ENCODE measurements at places on chromosomes 13 and 19.

- no peak for DNase-seq
Measured at GRCh38 chr13:100534911-100535310, 53.7 kb downstream of the GGACT start.

DNA sequence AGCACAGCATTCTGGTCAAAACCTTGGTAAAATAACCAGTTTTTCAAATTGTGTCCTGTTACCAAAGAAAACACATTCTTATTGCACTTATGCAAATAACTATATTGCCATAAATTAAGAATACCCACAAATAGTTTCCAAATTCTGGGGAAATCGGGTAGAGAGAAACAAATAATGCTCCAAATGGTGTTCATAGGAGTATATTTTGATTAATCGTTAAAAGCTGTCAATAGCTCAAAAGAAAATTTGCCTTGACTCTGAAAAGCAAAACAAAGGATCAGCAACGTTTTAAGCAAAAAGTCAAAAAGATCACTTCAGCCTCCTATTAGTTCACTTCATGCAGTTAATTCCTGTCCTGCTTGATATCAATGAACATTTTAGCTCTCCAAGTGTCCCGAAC is 22.2 kb upstream of the CEACAM21 start:
- DNase-seq, result no peak

DNA sequence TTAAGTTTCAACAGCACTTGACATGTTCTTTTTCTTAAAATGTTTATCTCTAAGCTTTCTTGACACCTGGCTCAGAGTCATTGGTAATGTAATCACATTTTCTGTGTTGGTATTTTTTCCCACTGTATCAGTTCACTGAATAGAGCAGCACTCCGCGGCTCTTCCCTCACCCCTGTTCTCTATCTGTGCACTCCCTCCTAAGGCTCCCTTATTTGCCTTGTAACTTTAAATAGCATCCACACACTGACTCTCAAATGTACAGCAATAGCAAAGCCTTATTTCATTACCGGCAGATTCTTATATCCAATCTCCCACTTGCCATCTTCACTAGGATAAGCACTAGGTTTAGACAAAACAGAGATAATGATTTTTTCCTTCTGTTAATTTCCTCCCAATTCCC is 935.5 kb upstream of the SLC10A2 start:
- DNase-seq, result no peak

- no peak for DNase-seq
Measured at GRCh38 chr19:58466089-58466759, 656 bp upstream of the ZNF324 start.

GRCh38 chr13:44174769-44175425 is 198.7 kb upstream of the SERP2 start:
- no peak for DNase-seq

GRCh38 chr13:73740666-73741065 is 393.5 kb downstream of the KLF12 start:
- no peak for DNase-seq

GRCh38 chr19:55253842-55254624 is 4.8 kb downstream of the PPP6R1 start:
- DNase-seq, result no peak

DNA sequence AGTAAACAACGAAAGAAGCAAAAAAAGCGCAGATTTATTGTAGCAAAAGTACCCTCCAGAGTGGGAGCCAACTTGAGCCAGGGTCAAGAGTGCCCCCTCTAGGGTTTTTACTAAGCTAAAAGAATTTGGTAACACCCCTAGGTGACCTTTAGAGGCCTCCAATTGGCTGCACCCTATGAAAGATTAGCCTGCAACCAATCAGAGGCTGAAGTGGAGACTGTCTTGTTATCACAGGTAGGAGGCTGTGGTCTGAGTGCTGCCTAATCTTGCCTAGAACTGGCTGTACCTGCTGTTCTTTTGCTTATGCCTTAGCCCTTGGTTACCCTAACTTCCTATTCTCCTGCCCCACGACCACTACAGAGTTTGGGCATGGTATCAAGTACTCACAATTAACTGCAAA is 38.3 kb downstream of the ANKRD10 start:
- DNase-seq, result no peak

DNA sequence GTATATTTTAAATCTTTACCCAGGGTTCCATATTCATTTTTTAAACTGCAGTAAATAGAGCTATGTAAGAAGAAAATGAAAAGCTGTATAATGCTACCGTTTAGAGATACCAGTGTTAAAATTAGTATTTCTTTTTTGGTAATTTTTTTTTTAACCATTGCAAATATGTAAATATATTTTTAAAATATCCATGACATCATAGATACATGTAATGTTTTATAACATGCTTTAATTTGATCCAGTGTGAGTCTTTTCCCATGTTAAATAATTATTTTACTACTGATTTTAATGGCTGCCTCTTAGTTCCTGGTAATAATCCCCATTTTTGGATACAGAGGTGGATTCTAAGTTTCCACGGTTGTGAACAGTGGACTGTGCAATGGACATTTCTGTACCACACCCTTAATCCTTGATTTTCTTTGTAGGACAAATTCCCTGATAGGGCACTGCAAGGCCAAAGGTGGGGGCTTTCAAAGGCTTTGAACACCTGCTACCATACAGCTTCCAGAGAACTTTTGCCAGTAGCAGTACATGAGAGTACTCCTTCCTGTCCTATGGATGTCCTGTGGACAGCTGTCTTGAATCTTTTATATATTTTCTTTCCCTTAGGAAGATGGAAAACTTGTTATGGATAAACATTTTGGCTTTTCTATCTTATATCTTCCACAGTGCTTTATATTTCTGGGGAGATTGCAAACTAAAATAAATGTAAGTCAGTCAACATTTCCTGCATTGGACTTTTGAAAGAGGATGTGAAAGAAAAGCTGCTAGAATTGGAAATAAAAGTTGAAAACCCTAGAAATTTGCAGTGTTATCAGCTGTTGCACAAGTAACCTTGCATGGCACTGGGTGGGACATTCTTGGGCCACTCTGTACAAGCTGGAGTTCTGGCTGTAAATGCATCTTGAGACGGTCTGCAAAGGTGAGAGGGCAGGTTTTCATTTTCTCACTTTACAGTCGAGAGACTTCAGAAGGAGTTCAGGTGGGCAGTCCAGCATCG is 46.8 kb downstream of the ARHGEF7 start:
- DNase-seq, result no peak

GRCh38 chr13:46340631-46341111 is 46.4 kb downstream of the RUBCNL start:
- no peak for DNase-seq

- no peak for DNase-seq
Measured at GRCh38 chr13:78709028-78709427, 50.1 kb upstream of the OBI1 start.

DNA sequence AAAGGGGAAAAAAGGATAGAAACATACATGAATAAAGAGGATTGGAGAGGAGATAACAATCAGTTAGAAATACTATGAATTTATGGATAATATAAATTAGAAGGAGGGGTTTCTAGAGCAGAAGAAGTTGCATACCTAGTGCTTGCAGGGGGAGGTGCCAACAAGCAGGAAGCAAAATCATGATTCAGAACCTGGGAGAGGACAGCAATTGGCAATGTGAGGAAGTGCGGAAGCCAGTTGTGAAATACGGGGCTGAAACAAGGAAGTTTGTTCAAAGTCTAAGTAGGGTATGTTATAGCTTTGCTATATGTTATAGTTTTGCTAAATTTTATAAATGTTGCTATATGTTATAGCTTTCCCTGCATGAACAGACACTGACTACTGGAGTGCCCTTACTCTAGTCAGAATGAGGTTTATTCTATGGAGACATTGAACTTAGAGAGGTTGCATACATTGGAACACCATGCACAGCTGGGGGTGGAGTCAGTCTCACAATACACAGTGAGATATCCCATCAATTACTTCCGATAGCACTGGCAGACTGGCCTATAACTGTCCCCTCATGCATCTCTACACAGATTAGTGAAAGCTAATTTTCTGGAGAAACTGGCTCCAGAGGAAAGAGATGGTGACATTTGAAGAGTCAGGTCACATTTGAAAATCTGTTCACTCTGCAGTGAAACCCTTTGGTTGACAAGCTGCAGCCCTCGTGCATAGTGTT is 92.1 kb downstream of the GPC6 start:
- no peak for DNase-seq

GRCh38 chr13:108755083-108755482 is 125.7 kb downstream of the MYO16 start:
- no peak for DNase-seq

DNA sequence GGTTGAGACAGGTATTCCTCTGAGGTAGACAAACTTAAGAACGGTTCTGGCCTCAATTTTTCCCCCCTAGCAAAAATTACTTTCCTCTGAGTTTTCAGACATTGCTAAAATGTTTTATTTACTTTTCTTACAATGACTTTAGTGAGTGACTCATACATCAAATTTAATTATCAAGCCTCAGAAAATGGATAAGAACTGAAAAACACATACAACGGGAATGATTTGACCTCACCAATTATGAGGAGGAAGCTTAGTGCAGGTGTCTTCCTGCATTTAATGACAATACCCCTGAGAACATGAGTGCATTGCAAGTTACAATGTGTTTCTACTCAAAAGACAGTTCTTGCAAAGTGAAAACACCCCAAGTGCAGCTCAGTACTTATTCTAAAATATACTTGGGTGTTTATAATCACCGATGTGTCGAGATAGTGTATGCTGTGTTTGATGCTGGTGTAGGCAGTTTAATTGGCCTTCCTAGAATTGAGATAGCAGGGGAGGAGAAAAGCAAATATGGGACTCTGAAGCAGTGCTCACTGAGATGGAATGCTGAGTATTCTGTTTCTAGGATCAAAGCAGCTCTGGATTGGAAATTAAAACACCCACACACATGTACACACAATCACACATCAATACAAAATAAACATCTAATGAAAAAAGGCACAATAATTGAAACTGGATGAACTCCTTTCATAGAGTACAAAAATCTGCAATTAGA is 189.5 kb upstream of the SLC10A2 start:
- DNase-seq, result no peak

DNA sequence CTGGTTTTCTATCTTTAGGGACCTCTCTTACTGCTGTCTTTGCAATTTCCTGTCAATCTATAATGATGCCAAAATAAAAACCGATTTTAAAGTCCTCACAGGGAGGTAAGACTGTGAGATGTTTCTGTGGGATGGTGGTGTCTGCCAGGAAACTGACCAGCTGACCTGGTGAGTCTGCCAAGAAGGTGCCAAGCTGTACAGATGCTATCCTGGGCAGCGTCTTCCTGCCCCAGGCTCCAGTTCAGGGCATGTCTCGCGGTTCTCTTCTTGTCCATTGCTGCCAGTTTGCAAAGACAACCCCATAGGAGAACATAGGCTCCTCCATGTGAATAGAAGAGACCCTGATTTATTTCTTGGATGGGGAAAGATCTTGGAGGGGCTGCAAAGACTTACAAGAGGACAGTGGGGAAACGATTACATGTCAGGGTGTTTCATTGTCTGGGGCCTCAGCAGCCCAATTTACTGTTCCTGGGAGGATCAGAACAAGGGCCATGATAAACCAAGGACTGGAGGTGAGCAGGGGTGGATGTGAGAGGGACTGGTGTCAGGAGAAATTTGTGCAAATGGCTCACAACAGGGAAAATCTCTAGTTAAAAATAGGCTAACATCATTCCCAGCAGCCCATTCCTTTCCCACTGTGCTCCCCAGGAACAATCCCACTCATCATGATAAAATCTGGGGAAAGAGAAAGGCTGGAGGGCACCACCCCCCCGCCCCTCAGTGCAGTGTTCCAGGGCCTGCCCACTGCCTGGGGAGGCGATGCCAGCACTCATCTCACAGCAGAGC is 42.7 kb upstream of the VSTM2B start:
- DNase-seq, result no peak

DNA sequence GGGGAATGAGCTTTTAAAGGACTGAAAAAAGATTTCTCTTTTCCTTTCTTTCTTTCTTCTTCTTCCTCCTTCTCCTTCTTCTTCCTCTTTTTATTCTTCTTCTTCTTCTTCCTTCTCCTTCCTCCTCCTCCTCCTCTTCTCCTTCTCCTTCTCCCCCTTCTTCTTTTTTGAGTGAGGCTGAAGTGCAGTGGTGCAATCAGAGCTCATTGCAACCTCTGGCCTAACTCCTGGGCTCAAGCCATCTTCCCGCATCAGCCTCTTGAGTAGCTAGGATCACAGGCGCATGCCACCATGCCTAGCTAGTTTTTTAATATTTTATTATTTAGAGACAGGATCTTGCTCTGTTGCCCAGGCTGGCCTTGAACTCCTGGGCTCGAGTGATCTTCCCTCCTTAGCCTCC is 120.9 kb upstream of the KL start:
- DNase-seq, result no peak

GRCh38 chr13:70842062-70842644 is 733.9 kb upstream of the KLHL1 start:
- DNase-seq, result no peak

GRCh38 chr13:74190999-74191398 is 56.8 kb upstream of the KLF12 start:
- no peak for DNase-seq

GRCh38 chr13:43493496-43494000 is 293.2 kb downstream of the ENOX1 start:
- no peak for DNase-seq

- DNase-seq, result no peak
Measured at GRCh38 chr13:20969182-20969581, 66.6 kb upstream of the XPO4 start.

DNA sequence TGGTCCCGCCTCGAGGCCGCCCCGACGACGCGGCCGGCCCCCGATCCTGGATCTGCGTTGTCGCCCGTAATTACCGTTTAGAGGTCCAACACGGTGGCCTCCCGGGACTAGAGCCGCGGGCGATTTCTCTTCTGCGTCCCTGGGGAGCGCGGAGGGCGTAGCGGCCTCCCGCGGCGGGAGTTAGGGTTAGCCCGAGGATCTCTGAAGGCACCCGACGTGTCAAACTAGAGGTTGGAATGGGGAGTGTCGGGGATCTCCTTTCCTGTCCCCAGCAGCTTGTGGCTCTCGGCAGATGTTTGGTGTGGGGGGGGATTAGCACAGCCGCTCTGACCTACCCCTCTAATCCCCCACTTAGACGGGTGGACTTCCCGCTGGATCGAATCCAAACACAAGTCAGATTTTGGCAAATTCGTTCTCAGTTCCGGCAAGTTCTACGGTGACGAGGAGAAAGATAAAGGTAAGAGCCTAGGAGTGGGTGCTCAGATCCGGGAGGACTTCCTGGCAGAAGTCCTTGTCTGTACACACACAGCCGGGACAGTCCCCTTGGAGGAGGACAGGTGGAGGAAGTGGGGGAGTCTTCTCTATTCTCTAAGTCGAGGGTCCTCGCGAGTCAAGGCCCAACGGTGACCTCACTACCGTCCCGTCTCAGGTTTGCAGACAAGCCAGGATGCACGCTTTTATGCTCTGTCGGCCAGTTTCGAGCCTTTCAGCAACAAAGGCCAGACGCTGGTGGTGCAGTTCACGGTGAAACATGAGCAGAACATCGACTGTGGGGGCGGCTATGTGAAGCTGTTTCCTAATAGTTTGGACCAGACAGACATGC is 581 bp downstream of the CALR start:
- DNase-seq, result peak; percentile 36

DNA sequence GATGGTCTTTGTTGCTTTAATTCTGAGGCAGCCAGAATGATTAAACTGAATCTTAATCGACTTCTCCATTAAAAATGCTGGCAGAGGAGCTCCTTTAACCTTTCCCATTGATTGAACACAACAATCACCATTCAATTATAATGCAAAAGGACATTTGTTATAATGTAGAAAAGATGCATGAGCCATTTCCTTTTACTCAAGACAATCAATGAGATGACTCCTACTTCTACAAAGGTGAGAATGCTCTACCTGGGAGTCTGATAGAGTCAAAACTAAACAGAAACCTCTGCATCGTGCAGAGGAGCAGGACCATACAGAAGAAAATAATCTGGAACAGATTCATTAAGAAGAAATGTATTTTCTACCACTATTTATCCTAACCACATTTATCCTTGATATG is 253.6 kb upstream of the DACH1 start:
- no peak for DNase-seq

- DNase-seq, result no peak
Measured at GRCh38 chr13:21079761-21080592, 18.6 kb upstream of the LATS2 start.
